ENCODE measurements at places on chromosomes 1 and 21.

- no peak for DNase-seq
These were observed 1.5 kb downstream of the KCNA2 start for GRCh38 chr1:110604586-110605148.

DNA sequence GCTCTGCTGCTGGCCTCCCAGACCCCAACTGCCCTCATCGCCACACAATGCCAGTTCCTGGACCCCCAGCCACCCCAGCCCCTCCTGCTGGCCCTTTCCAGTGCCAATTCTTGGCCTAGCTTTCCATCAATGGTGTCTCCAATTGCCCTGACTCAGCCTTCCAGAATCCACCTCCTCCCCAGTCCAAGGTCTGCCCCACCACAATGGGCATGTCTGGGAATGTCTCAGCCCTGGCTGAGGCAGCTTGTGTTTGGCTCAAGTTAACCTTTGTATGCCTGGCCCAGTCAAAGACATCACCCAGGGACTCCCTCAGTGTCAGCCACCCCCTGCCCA, 16.4 kb downstream of the ALDH4A1 start:
- no peak for DNase-seq

- DNase-seq: peak; percentile 57
These were observed 9.1 kb downstream of the TLR5 start for GRCh38 chr1:223133824-223134435.

GRCh38 chr1:186715887-186716809, 35.9 kb upstream of the PTGS2 start:
- no peak for DNase-seq

GRCh38 chr1:225713281-225713680, 60.4 kb upstream of the ENAH start:
- DNase-seq: no peak

Data from AG04450 (cell line).